ENCODE measurements at places on chromosomes 6 and 20.

GRCh38 chr6:118580585-118581419 is 32.7 kb downstream of the PLN start:
- no peak for DNase-seq

GRCh38 chr6:16130932-16131387 is 2.1 kb downstream of the MYLIP start:
- no peak for DNase-seq

DNA sequence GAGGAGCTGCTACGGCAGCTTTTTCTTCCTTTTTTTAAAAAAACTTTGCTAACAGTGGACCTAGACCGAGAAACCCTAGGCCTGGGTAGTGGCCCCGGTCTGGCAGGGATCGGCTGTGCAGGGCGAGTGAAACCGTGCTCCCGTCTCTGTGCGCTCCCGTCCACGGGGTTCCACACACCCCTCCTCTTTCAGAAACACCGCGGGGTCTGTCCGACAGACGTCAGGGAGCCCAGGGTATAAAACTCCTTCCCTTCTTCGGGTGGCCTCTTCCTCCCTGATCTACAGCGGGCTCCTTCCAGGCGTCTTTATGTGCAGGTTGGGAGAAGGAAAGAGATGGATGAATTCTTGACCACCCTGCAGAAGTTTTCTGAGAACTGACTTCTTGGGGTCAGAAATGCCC is 27.1 kb upstream of the SMOC2 start:
- no peak for DNase-seq

DNA sequence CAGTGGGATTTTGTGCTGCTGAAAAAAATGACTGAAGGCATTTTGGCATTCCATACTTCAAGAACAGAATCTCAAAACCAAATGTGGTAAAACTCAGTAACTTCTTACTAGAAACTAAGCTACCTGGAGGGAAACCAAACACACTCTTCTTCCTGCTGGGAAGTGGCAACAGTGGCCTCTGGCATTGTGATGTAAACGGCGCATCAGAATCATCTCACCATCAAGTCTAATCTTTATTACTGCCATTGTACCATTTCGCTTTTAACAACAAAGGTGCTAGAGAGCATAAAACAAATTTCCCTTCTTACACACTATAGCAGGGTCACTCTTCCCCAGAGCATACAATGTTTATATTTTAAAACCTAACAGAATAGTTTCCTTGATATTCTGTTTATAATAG is 101.6 kb upstream of the CEP162 start:
- no peak for DNase-seq

DNA sequence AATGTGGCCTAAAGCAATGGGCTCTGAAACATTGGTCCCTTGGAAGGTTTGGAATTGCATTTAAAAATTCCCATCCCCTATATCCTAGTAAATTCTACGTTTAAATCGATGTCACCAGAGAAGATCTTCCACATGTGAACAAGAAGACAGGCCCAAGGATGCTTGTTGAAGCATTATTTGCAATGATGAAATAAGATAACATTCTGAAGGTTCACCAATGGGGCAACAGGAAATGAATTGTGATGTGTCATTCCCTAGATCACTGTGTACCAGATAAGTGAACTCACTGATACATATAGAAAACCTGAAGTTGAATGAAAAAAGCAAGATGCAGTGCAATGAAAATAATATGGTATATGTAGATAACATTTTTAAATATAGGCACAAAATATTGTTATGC is 464.3 kb upstream of the BTBD3 start:
- DNase-seq, result no peak

DNA sequence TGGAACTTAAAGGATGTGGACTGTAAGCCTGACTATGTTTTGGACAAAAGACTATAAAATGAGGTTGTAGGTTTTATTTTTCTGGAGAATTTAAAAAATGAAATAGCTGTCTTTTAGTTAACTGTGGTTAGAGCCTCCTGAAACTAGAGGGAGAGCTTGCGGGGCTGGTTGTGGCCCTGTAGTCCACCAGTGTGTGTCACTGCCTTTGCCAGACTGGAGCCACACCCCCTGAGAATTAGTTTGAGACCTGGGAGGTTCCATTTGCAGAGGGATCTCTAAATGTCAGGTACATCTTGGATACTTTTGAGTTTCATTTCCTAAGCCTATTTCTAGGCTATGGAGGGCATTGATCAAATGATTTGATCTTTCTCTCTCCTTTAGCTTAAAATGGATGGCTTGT is 20.8 kb downstream of the ZC2HC1B start:
- DNase-seq, result no peak

DNA sequence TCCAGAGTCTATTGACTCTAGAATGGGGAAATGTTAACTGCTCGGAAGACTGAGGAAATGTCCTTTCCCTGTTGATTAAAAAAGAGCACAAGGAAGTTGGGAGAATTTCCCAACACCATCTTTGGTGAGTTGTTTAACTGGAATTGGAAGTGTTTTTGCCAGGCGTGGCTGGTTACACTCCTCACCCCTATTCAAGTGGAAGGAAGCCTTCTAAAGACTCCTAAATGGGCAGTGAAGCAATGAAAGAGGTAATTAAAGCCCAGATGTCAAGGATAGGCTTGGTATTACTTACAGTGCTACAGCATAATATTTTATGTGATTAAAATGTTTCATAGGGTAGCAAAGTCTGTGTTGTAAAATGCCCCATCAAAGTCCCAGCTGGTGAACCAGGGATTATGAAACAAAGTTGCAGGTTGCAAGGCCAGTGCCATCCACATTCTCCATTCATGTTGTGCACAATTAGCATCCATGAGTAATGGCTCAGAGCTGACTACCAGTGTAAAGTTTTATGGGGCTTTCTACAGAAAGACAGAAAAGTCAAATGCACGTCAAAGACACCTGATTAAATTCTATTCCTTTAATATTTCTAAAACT is 52.6 kb downstream of the BTBD3 start:
- DNase-seq, result no peak

DNA sequence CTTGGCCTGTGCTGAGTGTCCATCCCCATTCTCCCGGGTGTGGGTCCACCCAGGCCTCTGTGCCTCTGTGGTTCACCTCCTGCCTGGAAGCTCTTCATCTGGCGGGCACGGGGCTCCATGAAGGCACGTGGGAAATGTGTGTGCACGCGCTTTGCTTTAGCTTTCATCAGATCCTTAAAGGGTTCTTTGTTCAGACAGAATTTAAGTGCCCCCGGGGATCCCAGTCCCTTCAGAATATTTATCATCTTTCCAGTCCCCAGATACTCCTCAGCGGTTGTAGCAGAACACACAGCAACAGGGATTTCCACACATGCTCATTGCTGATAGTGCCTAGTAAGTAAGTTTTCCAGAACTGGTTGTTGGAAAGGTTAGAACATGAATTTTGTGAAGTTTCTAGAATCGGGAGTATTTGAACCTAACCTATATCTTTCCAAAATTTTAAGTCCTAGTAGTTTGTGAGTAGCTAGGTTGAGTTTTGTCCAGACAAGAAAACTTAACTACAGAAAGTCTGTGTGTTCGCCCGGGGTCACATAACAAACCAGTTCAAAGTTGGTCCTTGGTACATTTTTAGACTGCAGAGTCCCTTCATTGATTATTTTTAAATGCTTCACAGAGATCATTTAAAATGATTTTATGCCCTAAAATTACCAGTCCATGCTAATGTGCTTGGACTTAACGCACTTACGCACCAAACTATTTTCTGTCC is 67.7 kb downstream of the RPP40 start:
- no peak for DNase-seq

GRCh38 chr6:170192905-170193304 is 98.0 kb downstream of the DLL1 start:
- no peak for DNase-seq

- DNase-seq, result no peak
Measured at GRCh38 chr6:23174781-23175361, 605.5 kb downstream of the HDGFL1 start.

DNA sequence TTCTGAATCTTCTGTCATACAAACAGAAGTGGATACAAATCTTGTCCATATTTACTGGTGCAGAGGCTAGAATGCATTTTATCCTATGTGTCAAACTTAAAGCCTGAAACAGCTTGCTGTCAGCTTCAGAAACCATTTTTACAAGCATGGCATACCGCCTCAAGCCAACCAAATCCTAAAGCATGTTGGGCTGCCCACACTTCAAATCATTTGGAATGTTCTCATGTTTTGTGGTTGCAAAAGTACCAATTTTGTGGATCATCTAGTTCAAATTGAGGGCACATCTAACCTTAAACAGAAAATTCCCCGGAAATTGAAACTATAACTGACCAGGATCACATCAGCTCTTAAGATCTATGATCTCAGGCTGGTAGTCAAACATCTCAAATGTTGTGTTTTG is 3.2 kb downstream of the GPR63 start:
- DNase-seq, result no peak

GRCh38 chr20:3238616-3239025 is 369 bp downstream of the SLC4A11 start:
- DNase-seq, result no peak

DNA sequence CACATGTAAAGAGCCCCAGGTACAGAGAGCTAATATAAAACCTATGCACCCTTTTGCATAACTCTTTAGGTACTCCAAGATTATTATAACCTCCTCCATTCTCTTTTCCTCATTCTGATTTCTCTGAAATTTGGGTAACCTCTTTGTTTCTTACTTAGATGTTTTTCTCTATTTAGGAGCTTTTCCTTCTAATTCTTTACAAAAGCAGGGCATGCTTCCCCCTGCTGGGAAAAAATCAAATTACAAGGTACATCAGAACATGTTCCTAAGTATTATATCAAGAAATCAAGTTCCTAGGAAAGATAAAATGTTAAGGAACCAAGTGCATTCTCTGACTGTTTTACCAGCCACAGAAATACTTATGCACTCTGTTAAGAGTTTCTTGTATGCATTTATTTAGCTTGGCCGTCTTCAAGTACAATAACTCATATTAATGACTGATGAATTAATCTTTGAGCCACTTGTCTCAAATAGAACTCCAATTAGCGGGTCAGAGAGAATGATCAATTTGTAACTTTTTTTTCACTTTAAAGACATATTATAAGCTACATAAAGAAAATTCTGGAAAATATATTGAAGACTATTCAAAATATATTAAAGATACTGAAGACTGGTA is 2.1 kb downstream of the KHDRBS2 start:
- no peak for DNase-seq

DNA sequence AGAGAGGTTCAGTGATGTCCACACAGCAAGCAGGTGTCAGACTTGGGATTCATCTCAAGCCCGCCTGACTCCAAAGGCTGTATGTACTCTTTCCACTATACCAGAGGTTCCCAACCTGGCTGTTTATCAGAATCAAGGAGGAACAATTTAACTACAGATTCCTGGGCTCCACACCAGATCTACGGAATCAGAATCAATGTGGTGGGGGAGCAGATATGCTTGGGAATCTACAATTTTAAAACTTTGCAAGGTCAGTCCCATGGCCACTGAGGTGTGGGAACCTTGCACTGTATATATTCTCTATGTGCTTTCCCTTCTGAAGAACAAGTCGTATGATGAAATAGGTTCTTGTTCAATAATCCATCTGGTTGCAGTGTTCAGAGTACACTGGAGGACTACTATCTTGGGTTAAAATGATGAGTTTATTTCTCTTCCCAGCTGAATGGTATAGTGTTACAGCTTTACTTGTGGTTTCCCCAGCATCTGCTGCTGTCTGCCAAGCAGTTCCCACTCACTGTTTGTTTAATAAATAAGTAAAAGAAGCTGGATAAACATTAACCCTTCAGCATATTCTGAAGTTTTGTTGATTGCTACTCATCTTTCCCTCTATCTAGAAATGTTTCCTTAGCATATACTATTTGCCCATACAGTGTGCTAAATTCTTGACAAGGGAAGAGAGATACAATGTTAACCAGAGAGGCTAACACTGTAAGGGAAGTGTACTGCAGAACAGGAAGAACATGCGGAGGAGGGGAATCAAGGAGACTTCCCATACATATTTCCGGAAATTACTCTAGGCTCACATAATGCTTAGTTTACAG is 9.9 kb downstream of the TTI1 start:
- DNase-seq, result no peak

- peak; percentile 67 for DNase-seq
Measured at GRCh38 chr6:1609041-1609647, 571 bp upstream of the FOXC1 start.

DNA sequence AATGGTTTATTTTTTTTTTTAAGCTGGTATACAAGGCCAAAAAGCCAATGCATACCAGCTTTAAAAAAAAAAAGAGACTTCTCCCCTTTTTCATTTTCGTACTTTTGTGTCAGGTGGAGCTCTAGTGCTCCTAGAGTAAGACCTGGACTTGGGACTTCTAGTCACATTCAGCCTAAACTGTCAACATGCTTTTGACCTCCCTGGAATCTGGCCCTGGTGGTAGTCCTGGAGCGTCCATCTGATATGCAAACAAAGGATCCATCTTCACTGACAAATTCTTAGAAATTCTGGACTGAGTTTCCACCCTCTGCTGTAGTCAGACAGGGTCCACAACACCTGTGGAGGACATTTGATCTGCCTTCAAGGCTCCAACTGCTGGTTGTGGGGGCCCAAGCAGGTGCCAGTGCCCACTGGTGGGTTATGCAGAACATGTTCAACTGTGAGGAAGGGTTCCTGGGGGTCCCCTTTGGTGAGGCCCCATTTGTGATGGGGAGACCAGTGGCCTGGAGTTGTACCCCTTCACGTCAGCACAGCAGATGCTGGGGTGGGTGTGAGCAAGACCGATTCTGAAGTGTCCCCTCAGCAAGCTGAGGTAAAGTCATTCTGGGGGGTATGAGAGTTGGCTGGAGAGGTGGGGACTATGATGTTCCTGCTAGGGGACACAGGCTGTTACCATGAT is 12.6 kb upstream of the PCMTD2 start:
- DNase-seq, result no peak

- DNase-seq, result no peak
Measured at GRCh38 chr6:18883851-18884250, 496.7 kb downstream of the RNF144B start.

- DNase-seq, result no peak
Measured at GRCh38 chr20:46398963-46399362, 7.5 kb downstream of the ELMO2 start.

- DNase-seq, result no peak
Measured at GRCh38 chr6:35469751-35470662, 1.8 kb downstream of the RPL10A start.

- no peak for DNase-seq
Measured at GRCh38 chr6:110933912-110934311, 24.6 kb upstream of the GTF3C6 start.

- no peak for DNase-seq
Measured at GRCh38 chr6:82953871-82954270, 111.8 kb downstream of the UBE3D start.

GRCh38 chr20:33482581-33482980 is 7.3 kb upstream of the CBFA2T2 start:
- DNase-seq, result no peak

- DNase-seq, result no peak
Measured at GRCh38 chr6:33981421-33981820, 164.5 kb downstream of the GRM4 start.

- DNase-seq, result no peak
Measured at GRCh38 chr6:14540810-14541540, 423.4 kb downstream of the CD83 start.

GRCh38 chr6:110934381-110934898 is 24.1 kb upstream of the GTF3C6 start:
- no peak for DNase-seq

DNA sequence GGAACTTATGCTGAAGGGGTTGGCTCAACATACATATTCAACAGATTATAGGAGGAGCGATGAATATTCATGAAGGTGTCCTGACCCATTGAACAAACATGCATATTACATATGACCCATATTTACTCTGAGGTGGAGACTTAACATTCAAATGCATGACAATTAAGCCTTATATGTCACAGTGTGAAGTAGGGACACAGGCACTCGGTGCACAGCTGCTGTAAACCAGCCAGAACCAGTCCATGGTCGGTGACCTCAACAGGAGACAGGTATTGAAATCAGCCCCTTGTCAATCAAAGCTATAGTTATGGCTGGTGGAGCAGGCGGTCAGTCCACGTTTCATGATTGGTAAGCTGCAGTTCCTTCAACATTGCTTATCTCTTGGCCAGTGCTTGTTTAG is 347.3 kb downstream of the THBS2 start:
- DNase-seq, result peak; percentile 21
